ENCODE measurements at places on chromosomes 4 and X.

GRCh38 chrX:70062961-70063550, 799 bp downstream of the OTUD6A start:
- no peak for DNase-seq

- no peak for DNase-seq
Measured at GRCh38 chr4:172996571-172997216, 171.9 kb upstream of the GALNT7 start.

DNA sequence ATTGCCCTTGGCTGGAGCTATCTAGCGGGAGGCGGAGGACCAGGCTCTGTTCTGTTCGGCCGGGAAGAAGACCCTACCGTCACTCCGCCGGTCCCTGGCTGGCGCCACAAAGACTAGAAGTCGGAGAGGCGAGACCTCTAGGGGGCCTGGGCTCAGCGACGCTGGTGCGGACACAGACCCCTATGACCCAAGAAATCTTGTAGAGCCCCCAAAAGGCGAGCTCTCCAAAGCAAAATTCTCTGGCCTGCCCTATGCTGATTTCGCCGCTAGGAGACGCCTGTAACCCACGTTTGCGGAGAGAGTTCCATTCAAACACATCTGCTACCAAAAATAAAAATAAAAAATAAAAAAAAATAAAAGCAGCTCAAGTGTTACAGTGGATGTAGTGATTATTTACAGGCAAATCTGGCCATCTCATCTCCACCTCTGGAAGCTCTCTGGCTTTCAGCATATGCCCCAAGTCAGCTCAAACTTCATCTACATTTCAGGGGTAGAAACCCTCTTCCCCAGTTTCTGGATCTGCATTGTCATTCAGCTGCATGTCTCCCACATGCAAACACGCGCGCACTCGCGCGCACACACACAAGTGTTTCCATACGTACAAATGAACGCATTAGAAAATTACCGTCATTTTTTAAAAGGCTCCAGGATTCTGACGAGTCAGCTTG, 2.4 kb upstream of the PCDH10 start:
- DNase-seq = no peak

DNA sequence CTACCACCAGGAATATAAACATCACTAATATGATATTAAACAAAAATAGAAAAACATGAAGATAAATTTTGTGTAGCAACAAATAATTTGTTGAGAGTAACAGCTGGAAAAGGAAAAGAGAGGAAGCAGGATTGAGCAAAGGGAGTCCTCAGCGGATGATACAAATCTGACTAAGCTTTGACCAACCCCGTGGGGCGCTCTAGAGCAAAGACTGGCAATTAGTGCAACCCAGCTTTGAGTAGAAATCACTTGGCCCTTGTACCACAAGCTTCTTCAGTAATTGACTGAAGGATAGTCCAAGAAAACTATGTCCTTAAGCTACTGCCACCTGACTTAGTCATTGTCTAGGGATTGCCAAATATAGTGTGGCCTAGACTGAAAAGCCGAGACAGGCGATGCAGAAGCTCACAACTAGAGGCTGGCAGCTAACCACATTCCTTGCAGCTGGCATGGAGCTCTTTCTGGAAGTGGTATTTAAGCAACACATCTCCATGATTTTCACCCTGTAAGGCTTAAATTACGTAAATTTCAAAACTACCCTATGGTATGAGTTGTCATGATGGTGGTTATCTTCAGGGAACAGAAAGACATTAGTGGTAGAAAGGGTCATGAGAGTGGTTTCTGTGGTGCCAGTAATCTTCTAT, 396.0 kb downstream of the PDGFC start:
- no peak for DNase-seq

GRCh38 chr4:152536545-152537182, 772 bp upstream of the FBXW7 start:
- DNase-seq = no peak

GRCh38 chrX:108036298-108036973, 8.4 kb upstream of the VSIG1 start:
- peak; percentile 3 for DNase-seq

- no peak for DNase-seq
Measured at GRCh38 chr4:2930758-2931511, 32.3 kb downstream of the NOP14 start.

GRCh38 chr4:105128208-105128607, 18.5 kb upstream of the TET2 start:
- DNase-seq = no peak

DNA sequence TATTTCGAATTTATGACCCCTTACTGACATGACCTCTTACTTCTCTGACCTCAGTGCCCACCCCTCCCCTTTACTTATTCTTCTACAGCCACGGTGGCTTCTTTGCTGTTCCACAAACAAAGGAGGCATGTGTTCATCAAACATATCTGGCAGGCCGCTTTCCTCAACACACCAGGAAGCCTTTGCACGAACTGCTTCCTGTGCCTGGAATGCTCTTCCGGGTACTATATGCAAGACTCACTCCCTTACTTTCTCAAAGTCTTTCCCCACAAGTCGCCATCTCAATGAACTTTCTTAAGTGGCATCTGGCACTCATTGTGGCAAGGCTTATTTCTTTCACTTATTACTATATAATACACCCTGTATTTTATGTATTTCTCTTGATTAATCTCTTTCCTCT, 351.5 kb upstream of the DDX53 start:
- DNase-seq = no peak

DNA sequence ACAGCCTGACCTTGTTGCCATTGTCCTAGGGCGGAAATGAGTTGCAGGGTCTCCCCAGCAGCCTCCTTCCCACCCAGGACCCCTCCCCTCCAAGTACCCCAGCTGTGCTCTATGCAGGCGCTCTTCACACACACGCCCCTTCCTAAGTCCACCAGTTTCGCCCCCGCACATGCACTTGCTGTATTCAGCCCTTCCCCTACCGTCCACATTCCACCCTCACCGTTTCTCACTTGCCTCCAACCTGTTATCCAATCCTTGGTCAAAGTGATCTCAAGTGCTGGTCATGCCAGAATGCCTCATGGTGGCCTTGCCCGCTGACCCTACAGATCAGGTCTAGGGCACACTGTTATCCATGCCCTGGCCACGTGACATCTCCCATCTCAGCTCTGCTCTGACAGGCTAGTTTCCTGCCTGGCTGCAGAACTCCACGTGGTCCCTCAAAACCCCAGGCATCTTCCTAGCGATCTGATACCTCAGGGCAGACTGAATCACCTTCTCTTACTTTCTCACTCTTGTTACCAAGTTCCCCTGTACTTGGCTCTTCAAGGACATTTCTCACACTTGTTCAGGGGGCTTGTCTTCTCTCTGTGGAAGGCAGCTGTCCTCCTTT, 39.7 kb downstream of the NSG1 start:
- DNase-seq = no peak

DNA sequence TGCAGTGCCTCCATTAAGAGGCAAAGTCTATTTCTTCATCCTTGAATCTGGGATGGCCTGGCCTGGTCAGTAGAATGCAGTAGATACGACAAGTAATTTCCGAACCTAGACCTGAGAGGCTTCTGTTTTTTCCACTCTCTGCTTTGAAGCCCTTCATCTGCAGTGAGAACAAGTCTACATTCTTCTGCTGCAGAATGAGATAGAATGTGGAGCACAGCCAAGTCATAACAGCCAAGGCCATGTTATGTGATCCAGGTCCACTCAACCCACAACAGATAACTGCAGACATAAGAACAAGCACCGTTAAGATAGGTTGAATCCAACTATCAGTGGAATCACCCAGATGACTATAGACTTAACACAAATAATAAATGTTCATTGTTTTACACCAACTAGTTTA, 1297.7 kb downstream of the C4orf33 start:
- DNase-seq = no peak

GRCh38 chr4:176236946-176237345, 32.1 kb downstream of the ASB5 start:
- no peak for DNase-seq

- no peak for DNase-seq
Measured at GRCh38 chr4:76723373-76723772, 174.6 kb downstream of the SOWAHB start.

DNA sequence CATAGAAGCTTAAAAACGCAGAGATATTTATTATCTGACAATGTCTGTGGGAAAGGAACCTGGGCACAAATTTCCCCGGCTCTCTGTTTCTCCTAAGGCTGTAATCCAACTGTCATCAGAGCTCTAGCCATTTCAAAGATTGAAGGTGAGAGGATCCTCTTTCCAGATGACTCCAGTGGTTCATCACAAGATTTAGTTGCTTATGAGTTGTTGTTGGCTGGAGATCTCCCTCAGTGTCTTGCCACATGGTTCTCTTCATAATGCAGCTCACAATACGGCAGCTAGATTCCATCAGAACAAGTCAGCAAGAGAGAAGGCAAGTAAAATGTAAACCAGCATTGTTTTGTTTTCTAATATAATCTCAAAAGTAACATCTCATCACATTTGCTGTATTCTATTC, 369.4 kb downstream of the GASK1B start:
- DNase-seq = no peak

DNA sequence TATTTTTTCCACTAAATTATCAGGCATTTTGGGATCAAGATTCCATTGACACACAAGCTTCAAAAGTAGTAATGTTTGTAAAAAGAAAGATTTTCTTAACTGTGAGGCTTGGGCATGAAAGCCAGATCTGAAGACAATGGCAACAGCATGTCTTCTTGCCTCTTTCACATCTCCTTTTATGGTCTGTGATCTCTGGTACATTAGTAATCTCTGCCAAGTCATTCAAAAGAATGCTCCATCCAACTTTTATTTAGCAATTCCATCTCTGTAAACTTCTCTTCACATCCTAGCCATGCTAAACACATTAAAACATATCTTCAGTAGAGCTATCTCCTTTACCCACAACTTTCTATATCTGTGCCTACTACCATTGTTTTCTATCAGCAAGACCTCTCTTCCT, 465.4 kb downstream of the FAT4 start:
- DNase-seq = no peak

DNA sequence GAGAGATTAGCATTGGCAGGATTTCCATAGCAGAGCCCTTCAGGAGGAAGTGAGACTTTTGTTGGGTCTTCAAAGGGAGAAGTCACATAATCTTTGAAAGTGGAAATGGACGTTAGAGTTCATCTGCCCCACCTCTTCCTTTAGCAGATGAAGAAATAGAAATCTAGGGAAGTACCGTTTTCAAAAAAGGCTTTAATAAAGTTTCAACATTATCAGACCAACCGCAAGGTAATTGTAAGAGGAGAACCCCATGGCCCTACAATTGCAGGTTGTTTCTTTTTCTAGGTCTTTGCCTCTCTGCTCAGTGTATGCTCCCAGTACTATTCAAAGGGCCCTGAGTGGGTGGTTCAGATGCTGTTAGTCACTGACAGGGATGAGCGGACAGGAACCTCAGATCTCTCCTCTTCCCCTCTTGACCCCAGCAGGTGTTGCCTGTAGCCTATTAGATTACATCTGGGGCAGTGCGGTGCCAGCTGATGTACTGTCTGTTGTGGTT, 48.6 kb upstream of the AP1S2 start:
- DNase-seq = no peak
